Osteoblast (primary cell): ENCODE measurements at places on chromosomes 5 and 9.

GRCh38 chr5:23718564-23718963 is 211.2 kb downstream of the PRDM9 start:
- H3K27ac ChIP-seq = no peak overlapping the region
- H3K4me3 ChIP-seq = no peak overlapping the region
- H3K4me1 ChIP-seq = no peaks in the 10 kb centered on the region
- H3K27me3 ChIP-seq = no peaks in the 10 kb centered on the region
- no peak for DNase-seq

- no peaks in the 10 kb centered on the region for H3K36me3 ChIP-seq
- H3K4me1 ChIP-seq = peaks cover 52% of the 10 kb centered on the region
- peak; percentile 90 for DNase-seq
Measured at GRCh38 chr5:148972974-148973374, 89.9 kb downstream of the SH3TC2 start.

GRCh38 chr5:16140944-16141343 is 38.6 kb downstream of the MARCHF11 start:
- no peaks in the 10 kb centered on the region for H3K36me3 ChIP-seq
- no peak for DNase-seq

GRCh38 chr9:77975036-77975435 is 56.6 kb downstream of the GNAQ start:
- no peak overlapping the region for H3K27ac ChIP-seq
- H3K27me3 ChIP-seq = no peaks in the 10 kb centered on the region
- H3K4me3 ChIP-seq = no peak overlapping the region
- no peaks in the 10 kb centered on the region for H3K36me3 ChIP-seq

DNA sequence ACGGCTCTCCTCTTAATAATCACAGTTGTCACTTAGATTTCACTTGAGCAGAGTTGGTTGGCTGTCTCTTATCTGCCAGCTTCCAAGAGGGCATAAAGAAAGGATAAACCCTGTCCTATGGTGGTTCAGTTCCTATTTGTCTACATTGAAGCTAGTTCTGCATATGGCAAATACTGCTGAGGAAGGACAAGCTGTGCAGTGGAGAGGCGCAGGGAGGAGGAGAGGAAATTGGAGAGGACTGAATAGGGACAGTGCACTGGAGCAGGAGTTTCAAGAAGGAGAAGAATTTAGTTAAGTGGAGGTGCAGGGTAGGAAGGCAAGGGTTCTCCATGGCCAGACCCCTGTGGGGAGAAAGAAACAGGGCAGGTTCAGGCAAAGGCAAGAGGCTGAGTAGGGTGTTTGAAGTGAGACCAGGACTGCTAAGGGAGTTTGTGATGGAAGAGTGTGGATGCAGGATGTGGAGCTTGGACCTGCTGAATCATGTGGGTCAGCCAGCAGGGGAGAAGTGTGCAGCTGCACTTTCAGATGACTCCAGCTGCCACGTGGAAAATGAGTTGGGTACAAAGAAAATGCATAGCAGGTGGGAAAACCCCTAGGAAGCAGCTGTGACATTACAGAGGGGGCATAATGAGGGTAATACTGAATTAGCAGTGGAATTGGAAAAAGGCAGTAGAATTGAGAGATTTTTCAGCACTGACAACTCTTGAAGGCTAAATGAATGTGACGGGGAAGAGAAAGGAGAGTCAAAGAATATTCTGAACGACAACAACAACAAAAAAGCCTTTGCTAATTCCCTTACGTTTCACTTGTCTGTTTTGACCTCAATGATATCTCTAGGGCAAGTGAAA is 66.8 kb downstream of the MAMDC2 start:
- no peak overlapping the region for H3K4me3 ChIP-seq
- H3K27me3 ChIP-seq = no peaks in the 10 kb centered on the region
- DNase-seq = no peak
- H3K36me3 ChIP-seq = no peaks in the 10 kb centered on the region
- no peak overlapping the region for H3K27ac ChIP-seq

GRCh38 chr9:72327631-72328030 is 37.4 kb downstream of the ZFAND5 start:
- no peak overlapping the region for H3K27ac ChIP-seq
- no peak for DNase-seq
- H3K4me3 ChIP-seq = no peak overlapping the region
- H3K27me3 ChIP-seq = peaks cover 10% of the 10 kb centered on the region
- H3K4me1 ChIP-seq = no peaks in the 10 kb centered on the region

DNA sequence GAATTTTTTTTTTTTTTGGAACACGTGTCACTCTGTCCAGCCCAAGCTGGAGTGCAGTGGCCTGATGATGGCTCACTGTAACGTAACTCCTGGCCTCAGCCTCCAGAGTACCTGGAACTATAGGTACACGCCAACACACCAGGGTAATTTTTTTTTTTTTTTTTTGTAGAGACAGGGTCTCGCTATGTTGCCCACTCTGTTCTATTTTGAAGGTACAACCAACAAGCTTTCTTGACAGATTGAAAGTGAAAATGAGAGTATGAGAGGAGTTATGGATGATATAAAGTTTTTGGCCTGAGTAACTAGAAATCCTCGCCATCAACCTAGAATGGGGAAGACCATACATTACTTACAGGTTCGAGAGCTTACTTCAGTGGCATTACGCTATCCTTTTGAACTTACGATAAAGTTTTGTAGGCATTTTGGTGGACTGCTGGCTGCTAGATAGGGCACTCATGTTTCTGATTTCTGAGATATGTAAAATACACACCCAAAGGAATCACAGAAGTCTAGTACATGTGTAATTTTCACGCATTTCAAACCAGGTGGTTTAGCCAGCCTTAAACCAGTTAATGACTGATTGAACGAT is 806 bp upstream of the CDC42SE2 start:
- no peaks in the 10 kb centered on the region for H3K36me3 ChIP-seq
- peaks cover 19% of the 10 kb centered on the region for H3K4me1 ChIP-seq
- H3K27me3 ChIP-seq = no peaks in the 10 kb centered on the region
- no peak for DNase-seq
- H3K27ac ChIP-seq = peak overlapping the region; percentile 58
- H3K4me3 ChIP-seq = peak overlapping the region; percentile 98

GRCh38 chr5:55360190-55360589 is 52.4 kb downstream of the MTREX start:
- peaks cover 39% of the 10 kb centered on the region for H3K36me3 ChIP-seq
- H3K27me3 ChIP-seq = no peaks in the 10 kb centered on the region
- H3K4me3 ChIP-seq = no peak overlapping the region
- DNase-seq = no peak
- H3K4me1 ChIP-seq = no peaks in the 10 kb centered on the region
- no peak overlapping the region for H3K27ac ChIP-seq

- no peak for DNase-seq
- no peak overlapping the region for H3K27ac ChIP-seq
- H3K36me3 ChIP-seq = peaks cover 5% of the 10 kb centered on the region
- H3K4me3 ChIP-seq = no peak overlapping the region
- H3K4me1 ChIP-seq = peaks cover 34% of the 10 kb centered on the region
Measured at GRCh38 chr9:110077925-110078324, 130.0 kb downstream of the C9orf152 start.

GRCh38 chr9:114486205-114486963 is 18.9 kb downstream of the WHRN start:
- H3K27me3 ChIP-seq = peaks cover 5% of the 10 kb centered on the region
- DNase-seq = no peak
- H3K4me3 ChIP-seq = no peak overlapping the region
- H3K27ac ChIP-seq = no peak overlapping the region
- peaks cover 5% of the 10 kb centered on the region for H3K4me1 ChIP-seq

- H3K27ac ChIP-seq = no peak overlapping the region
- peaks cover 27% of the 10 kb centered on the region for H3K27me3 ChIP-seq
- no peak overlapping the region for H3K4me3 ChIP-seq
Measured at GRCh38 chr5:135880278-135880677, 15.4 kb downstream of the IL9 start.

GRCh38 chr5:154403776-154404387 is 41.9 kb upstream of the SAP30L start:
- H3K4me3 ChIP-seq = no peak overlapping the region
- peaks cover 7% of the 10 kb centered on the region for H3K36me3 ChIP-seq
- H3K27ac ChIP-seq = no peak overlapping the region
- H3K27me3 ChIP-seq = no peaks in the 10 kb centered on the region
- DNase-seq = peak; percentile 73

DNA sequence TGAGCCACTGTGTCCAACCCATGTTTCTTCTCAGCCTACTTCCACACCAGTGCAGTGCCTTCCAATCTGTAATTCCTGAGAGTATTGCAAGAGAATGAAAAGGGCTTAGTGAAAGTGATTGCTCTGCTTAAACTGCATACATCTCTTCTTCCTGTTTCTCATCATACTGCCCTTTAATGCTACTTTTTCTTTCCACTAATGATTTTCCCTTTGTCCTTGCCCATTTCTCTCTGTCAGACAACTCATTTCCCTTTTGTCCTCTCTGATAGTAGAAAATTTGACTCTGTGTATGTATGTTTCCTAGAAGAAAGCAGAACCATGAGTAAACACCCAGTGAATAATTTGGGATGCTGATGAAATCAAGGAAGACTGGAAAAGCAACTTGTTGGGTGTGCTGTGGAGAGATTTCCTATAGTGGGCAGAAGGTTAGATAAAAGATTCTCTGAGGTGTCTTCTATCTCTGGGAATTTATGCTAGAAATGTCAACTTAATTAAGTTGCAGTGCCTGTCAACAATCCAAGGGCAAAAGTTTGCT is 102.2 kb upstream of the CHD1 start:
- no peaks in the 10 kb centered on the region for H3K27me3 ChIP-seq
- H3K27ac ChIP-seq = no peak overlapping the region
- H3K4me1 ChIP-seq = peaks cover 13% of the 10 kb centered on the region
- no peak overlapping the region for H3K4me3 ChIP-seq

DNA sequence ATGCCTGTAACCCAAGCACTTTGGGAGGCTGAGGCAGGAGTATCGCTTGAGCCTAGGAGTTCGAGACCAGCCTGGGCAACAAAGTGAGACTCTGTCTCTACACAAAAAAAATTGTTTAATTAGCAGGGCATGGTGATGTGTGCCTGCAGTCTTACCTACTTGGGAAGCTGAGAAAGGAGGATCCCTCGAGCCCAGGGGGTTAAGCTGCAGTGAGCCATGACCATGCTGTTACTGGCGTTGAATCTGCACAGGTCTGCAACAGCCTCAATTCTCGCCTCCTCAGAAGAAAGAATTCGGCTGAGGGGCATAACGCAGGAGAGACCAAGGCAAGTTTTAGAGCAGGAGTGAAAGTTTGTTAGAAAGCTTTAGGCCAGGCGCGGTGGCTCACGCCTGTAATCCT is 18.0 kb downstream of the CCT5 start:
- H3K4me1 ChIP-seq = peaks cover 9% of the 10 kb centered on the region
- no peaks in the 10 kb centered on the region for H3K27me3 ChIP-seq
- H3K36me3 ChIP-seq = peaks cover 20% of the 10 kb centered on the region
- H3K4me3 ChIP-seq = no peak overlapping the region

- H3K27ac ChIP-seq = peak overlapping the region; percentile 100
- H3K4me1 ChIP-seq = peaks cover 73% of the 10 kb centered on the region
- no peaks in the 10 kb centered on the region for H3K36me3 ChIP-seq
- peak overlapping the region; percentile 18 for H3K4me3 ChIP-seq
- no peaks in the 10 kb centered on the region for H3K27me3 ChIP-seq
- DNase-seq = peak; percentile 92
Measured at GRCh38 chr5:136023958-136024541, 4.7 kb upstream of the TGFBI start.

DNA sequence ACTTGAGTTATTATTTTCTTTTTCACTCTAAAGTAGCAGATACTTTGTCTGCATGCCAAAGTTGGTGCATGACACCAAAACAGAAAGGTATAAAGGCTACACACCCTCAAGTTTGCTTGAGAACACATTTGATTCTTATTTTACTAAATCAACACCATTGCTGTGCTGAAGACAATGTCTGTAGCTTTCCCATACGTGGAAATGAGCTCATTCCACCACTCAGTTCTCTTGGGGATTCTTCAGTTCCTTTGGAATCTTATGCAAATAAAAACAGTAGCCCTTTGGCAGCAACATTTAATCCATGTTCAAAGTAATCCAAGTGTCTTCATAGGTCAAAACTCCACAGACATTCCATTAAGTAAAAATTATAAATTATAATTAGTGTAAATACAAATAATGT is 264.9 kb downstream of the TLE1 start:
- peaks cover 7% of the 10 kb centered on the region for H3K4me1 ChIP-seq
- DNase-seq = peak; percentile 1
- peak overlapping the region; percentile 42 for H3K27ac ChIP-seq
- H3K36me3 ChIP-seq = no peaks in the 10 kb centered on the region
- H3K27me3 ChIP-seq = no peaks in the 10 kb centered on the region

DNA sequence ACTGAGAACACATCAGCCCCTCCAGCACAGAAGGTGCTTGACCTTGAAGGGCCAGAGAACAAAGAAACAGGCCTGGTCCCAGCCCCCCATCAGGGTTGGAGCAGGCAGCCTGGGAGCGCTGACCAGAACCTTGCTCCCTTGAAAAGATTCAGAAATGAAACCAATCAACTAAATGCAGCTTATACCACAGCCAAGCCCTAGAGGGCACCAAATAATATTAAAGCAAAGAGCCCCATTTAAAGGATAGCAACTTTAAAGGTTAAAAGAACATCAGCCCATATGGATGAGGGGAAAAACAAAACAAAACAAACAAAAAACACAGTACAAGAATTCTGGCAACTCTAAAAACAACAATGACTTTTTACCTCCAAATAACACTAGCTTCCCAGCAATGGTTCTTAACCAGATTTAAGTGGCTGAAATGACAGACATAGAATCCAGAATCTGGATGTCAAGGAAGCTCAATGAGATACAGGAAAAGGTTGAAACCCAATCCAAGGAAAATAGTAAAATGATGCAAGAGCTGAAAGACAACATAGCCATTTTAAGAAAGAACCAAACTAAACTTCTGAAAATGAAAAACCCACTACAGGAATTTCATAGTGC is 471.9 kb downstream of the MTRR start:
- peaks cover 4% of the 10 kb centered on the region for H3K4me1 ChIP-seq
- no peak overlapping the region for H3K4me3 ChIP-seq
- H3K36me3 ChIP-seq = no peaks in the 10 kb centered on the region
- no peaks in the 10 kb centered on the region for H3K27me3 ChIP-seq
- no peak for DNase-seq
- H3K27ac ChIP-seq = no peak overlapping the region

- H3K36me3 ChIP-seq = no peaks in the 10 kb centered on the region
- no peak overlapping the region for H3K4me3 ChIP-seq
- H3K27ac ChIP-seq = no peak overlapping the region
- no peaks in the 10 kb centered on the region for H3K27me3 ChIP-seq
- H3K4me1 ChIP-seq = no peaks in the 10 kb centered on the region
- no peak for DNase-seq
Measured at GRCh38 chr5:15321776-15322175, 178.2 kb upstream of the FBXL7 start.

GRCh38 chr5:3535414-3536211 is 60.0 kb upstream of the IRX1 start:
- DNase-seq = no peak
- H3K27me3 ChIP-seq = no peaks in the 10 kb centered on the region
- H3K4me3 ChIP-seq = no peak overlapping the region
- no peak overlapping the region for H3K27ac ChIP-seq
- H3K36me3 ChIP-seq = no peaks in the 10 kb centered on the region
- no peaks in the 10 kb centered on the region for H3K4me1 ChIP-seq

DNA sequence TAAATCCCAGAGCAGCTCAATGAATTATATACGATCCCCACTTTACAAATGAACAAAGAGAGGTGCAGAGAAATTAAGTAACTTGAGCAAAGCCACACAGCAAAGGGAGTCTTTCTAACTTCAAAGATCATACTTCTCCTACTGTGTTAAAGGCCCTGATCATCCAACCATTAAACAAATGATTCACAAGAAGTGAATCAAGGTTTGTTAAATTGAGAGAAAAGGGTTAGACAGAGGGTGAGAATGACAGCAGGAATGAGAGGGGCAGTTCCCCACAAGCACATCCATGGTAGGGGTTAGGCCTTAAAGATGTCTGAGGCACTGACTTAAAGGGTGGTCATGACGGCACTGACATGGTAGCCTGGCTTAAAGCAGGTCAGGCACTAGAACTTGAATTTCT is 10.7 kb downstream of the IDNK start:
- no peak overlapping the region for H3K4me3 ChIP-seq
- H3K27me3 ChIP-seq = no peaks in the 10 kb centered on the region
- no peak overlapping the region for H3K27ac ChIP-seq
- no peaks in the 10 kb centered on the region for H3K4me1 ChIP-seq
- DNase-seq = no peak
